ENCODE measurements at places on chromosomes 4 and X. TPM values are rescaled to one million over a fixed set of nuclear protein-coding genes. Genes with fewer than 3 reads are reported as not detected.

DUSP21 gene
- not detected for total RNA-seq

MYOZ2 gene
- not detected for total RNA-seq

SATL1 gene
- total RNA-seq, result not detected

CYTL1 gene
- 0.88 TPM for total RNA-seq

CSAG2 gene
- total RNA-seq, result not detected

L1CAM gene
- total RNA-seq, result 0.80 TPM

TCEAL5 gene
- not detected for total RNA-seq

- ATAC-seq, result no peak
Observed at GRCh38 chrX:68183612-68184214, 249.6 kb downstream of the OPHN1 start.

DNA sequence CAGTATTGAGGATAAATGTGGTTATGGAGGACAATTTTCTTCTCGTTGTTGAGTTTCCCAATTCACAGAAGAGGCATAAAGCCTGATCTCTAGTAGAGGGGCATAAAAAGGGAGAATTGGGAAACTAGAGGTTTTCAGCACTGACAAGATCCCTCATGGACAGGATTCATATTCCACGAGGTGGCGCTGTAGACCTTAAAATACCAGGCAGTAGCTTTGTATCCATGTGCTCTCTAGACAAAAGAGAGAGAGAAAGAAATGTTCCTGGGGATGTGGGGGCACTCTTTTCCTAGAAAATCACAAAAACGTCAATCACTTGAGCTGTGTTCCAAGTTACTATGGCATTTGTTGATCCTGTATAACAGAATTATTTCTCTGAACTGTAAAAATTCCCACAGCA lies 128.3 kb downstream of the MAGEE1 start:
- ATAC-seq, result no peak

- no peak for ATAC-seq
Observed at GRCh38 chr4:85772470-85772869, 297.5 kb downstream of the ARHGAP24 start.

DNA sequence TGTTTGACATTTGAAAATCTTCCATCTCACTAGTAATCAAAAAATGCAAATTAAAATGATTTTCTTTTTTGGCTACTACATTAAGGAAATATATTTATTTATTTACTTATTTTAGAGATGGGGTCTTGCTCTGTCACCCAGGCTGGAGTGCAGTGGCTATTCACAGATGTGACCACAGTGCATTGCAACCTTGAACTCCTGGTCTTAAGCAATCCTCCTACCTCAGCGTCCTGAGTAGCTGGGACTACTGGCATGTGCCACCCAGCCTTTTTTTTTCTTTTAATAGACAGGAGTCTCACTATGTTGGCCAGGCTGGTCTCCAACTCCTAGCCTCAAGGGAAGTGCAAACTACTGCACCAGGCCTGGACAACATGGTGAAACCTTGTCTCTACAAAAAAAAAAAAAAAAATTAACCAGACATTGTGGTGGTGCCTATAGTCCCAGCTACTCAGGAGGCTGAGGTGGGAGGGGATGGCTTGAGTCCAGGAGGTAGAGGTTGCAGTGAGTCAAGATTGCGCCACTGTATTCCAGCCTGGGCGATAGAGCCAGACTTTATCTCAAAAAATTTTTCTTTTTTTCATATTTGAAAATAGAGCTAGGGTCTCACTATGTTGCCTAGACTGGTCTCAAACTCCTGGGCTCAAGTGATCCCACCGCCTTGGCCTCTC lies 4.4 kb upstream of the SMIM14 start:
- ATAC-seq, result no peak

DNA sequence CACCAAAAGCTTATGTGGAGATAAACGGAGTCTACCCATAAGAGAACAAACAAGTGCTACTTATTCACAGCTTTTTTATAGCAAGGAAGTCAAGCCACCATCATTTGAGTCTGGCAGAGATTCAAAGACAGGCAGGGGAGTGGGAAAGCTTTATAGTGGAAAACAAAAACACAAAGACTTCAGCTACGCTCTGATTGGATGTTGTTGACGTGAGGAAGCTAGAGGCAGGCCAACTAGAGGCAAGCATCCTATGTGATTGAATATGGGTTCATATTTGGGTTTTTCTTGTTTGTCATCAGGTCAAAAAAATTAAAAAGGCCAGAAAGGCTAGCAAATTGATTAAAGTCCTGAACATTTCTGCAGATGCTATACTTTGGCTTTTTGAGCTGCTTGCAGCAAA lies 719 bp upstream of the TCEAL4 start:
- ATAC-seq, result no peak

GRCh38 chrX:16851421-16851820 lies 18.7 kb downstream of the RBBP7 start:
- ATAC-seq, result no peak

Measured in esophagus mucosa (tissue), 1 donor.